Smooth muscle cell of the pulmonary artery (primary cell): ENCODE measurements at places on chromosomes 5 and 9. TPM values are rescaled to one million over a fixed set of nuclear protein-coding genes. Genes with fewer than 3 reads are reported as not detected.

Gene CTNND2
- total RNA-seq, result not detected in 2 replicates

Gene SLC23A1
- total RNA-seq, result not detected in 2 replicates

Gene PCDHB6
- 0.20 and 0.36 TPM in 2 replicates for total RNA-seq

Gene CDO1
- 10.9 and 12.5 TPM in 2 replicates for total RNA-seq

Gene PTPRD
- 5.0 and 17.2 TPM in 2 replicates for total RNA-seq

Gene TTC39B
- total RNA-seq, result 14.7 and 19.8 TPM in 2 replicates

Gene CDC20B
- 0.07 TPM in 1 of 2 replicates, not detected in the other for total RNA-seq

Gene PCDHA9
- 0.07 and 0.10 TPM in 2 replicates for total RNA-seq

Gene FBN2
- 59.1 and 146 TPM in 2 replicates for total RNA-seq

Gene NTRK2
- total RNA-seq, result 1.0 and 18.4 TPM in 2 replicates

Gene MATR3
- 263 and 296 TPM in 2 replicates for total RNA-seq

Gene SHISAL2B
- total RNA-seq, result not detected in 2 replicates
